ENCODE measurements at places on chromosomes 13 and 19. TPM values are rescaled to one million over a fixed set of nuclear protein-coding genes. Genes with fewer than 3 reads are reported as not detected.
A peak's percentile ranks its signal among the peaks of the same experiment; 100 is the strongest.

ZNF486 gene
- 2.4 TPM for polyA plus RNA-seq

ZNF221 gene
- 2.9 TPM for polyA plus RNA-seq

SMIM17 gene
- polyA plus RNA-seq = 0.18 TPM

GFY gene
- polyA plus RNA-seq = not detected

- DNase-seq = no peak
Measured at GRCh38 chr13:103044056-103044455, 22.2 kb downstream of the SLC10A2 start.

- peak; percentile 93 for DNase-seq
Measured at GRCh38 chr19:1856698-1857603, 6.4 kb downstream of the KLF16 start.

DNA sequence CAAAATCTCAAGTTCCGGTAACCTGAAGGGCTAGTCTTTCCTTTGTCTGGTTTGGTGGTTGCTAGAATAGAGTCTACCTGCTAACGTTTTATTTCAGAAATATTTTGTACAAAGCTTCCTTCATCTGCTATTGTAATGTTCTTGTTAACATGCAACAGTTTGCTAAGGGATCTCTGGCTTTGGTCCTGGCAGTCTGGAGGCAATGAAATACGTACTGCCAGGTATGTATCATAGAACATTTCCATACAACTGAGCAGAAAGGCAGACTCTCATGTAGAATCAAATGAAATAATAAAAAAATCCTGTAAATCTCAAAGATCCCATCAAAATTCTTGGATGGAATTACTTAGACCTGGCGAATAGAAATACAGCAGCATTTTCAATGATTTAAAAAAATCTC, 8.8 kb upstream of the CSNK1A1L start:
- no peak for DNase-seq

DNA sequence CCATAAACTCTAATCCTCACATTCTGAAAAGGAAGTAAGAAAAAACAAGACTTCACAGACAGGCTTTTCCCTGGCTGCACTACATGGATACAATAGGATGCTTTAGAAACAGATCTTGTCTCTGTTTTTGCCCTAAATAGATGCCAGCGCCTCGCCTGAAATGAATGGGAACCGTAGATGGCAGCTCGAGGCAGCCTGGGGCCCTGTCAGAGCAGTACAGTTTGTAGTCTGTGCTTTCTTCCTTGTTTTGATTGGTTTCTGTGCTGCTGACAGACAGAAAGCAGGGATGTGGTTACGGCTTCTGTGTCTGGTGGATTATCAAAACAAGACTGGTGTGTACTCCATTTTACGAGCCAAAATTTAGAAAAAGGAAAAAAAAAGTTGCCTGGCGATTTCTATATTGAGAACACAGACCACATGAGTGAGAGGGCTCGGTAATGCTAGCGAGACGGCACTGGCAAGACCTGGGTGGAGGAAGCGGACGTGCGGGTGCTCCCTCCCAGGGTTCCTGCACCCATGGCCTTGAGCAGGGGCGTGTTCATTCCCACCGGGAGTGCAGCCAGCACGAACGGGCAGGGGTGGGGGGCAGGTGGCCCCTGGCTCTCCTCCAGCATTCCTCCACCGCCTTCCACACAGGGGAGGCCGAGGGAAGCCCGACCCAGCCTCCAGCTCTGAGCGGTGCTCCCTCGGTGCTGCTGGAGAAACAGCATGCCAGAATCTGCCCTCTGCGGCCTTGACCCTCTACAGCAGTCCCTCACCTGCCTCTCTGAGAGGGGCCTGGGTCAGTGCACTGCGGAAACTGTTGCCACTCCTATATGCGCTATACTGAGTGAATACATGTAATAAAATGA, 37.6 kb upstream of the C1QTNF9 start:
- peak; percentile 88 for DNase-seq
